GM03348 (cell line): ENCODE measurements at places on chromosomes 1 and 21.

DNA sequence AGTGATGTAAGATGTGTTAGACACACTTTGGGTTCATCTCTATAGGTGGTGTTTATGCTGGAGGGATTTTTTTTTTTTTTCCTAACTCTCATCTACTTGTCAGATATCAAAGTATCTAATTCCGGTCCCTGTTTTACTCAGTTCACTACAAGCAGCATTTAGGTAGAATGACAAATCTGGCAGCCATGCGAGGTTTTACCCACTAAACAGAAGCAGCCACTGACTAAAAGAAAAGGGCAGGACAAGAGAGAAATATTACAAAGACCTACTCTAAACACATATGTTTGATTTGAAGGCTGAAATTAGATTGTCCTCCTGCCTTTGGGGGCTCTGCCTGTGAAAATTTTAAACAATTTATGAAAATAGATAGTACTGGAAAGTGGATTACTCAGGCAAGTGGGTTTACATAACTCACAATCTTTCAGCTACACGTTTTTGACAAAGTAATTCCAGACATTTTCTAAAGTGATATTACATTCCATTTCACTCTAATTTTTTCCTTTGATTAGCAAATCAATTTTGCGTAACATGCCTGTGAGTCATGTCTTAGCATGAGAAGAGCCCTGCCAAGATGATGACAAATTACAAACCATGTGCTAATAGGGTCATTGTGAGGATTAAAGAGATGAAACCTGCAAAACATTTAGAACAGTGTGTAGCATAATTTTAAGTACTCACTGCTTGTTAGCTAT, 172.6 kb downstream of the PLA2G4A start:
- DNase-seq, result peak; percentile 67

GRCh38 chr1:200037904-200038303, 10.4 kb downstream of the NR5A2 start:
- no peak for DNase-seq

DNA sequence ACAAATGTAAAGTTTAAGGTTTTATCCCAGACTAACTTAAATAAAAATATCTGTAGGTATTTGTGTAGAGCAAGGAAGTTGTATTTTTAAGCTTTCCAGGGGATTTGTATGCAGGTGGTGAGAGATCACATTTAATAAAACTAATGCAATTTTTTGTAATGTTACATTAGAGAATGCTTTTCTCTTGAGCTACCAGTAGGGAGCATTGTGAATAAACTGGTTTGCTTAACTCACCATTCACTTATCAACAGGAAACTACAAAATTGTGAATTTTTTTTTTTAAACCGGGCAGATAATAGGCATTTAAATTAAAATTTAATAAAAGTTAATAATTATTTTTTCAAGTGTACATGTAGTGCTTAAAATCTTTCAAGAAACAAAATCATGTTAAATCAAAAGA, 78.6 kb downstream of the IVNS1ABP start:
- peak; percentile 45 for DNase-seq

- no peak for DNase-seq
Measured at GRCh38 chr1:53478502-53478818, 19.3 kb downstream of the DMRTB1 start.

- DNase-seq, result no peak
Measured at GRCh38 chr1:200081151-200081968, 53.9 kb downstream of the NR5A2 start.

DNA sequence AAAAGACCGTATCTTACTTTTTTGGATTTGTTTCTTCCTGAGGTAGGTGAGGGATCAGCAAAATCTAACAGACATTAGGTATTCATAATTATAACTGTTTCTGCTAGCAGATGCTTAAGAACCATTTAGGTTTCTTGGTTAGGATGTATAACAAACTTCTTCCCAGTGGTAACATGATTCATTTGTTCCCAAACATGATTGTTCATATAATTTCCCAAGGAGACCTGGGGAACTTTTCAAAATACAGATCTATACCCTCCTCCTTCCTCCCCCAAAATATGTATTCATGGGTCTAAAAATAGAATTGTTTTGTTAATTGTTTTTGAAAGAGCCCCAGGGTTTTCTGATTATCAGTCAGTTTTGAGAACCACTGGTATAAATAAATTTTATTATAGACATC, 228.2 kb downstream of the COP1 start:
- no peak for DNase-seq

DNA sequence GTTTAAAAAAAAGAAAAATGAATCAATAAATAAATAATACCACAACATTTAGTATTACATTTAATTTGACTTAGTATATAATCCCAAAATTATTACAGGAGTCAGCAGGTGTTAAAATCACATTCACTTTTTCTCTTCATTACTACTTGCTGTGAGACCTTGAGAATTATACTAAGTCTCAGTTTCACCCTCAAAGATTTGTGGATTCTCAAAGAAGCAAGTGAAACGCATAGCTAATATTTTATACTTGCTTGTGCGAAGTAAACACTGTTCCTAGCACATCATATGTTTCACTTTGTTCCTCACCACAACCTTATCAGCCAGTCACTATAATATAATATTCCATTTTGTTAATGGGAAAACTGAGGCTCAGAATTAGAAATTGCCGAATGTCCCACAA, 4.0 kb downstream of the CLCA1 start:
- no peak for DNase-seq

DNA sequence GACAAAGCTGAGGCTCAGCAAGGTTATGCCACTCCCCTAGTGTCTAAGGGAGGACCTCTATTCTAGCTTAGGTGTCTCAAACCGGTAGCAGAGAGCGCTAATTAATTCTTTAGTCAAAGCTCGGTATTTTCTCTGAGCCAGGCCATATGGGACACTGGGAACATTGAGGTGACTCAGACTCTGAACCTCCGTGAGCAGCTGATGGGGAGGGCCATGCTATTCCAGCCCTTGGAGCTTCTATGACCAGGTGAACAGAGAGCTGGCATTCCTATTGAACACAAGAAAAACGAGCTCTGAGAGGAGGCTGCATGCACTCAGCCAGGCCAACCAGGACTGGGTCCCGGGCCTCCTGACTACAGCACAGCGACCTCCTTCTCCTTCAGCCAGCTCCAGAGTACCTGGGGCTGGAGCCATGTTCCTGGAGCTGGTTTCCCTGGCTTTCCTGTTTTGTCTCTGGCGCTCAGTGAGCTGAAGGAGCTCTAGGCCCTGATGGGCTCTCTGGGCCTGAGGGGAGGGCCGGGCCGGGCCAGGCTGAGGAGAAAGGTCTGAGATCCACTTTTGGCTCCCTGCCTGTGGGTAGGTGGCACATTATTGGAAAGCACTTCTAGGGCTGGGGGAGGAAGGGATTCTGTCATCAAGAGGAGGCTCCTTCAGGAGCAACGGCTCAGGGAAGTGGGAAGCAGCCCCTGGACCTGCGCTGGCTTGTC, 37.0 kb downstream of the SLC9A1 start:
- no peak for DNase-seq

- no peak for DNase-seq
Measured at GRCh38 chr1:201004154-201004553, 19.4 kb downstream of the KIF21B start.

DNA sequence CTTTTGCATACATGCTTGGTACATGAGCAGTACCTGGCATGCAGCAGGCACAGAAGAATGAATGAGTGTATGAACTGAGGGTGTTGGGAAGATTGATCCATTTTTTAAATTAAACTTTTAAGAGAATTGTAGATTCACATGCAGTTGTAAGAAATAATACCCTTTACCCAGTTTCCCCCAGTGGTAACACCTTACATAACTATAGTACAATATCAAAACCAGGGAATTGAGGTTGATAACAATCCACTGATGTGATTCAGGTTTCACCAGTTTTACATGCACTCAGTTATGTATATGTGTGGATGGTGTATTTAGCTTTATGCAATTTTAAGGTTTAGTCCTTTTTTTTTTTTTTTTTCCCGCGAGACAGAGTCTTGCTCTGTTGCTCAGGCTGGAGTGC, 20.5 kb downstream of the TRABD2B start:
- no peak for DNase-seq

DNA sequence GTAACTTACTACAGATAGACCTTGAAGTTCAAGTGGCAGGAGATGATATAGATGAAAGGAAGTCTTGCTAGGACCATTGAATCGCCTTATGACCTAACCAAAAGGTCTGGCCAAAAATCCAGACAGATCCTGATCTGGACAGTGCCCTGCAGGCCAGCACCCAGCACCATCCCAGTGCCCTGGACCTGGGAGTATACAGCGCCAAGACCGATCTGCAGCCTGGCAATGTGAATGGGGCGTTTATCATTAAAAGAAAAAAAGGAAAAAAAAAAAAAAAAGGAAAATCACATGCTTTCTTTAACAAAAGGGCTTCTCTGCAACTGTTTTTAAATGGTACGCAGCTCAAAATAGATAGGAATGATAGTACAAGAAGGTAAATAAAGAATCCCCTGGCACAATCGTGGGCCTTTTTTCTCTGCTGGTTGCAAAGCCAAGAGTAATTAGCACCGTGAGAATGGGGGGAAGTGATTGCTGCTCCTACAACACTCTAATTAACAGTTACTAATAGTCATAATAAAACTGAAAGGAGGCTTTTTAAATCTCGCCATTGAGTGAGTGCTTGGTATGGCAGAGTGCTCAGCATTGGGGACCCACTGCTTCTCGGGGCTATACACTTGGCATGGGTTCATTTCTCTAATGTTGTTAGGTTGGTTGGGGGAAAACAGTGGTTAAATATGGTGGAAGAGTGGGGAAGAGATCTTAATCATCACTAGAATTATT, 146.7 kb downstream of the KAZN start:
- DNase-seq, result no peak

GRCh38 chr1:197065559-197065958, 1.5 kb downstream of the F13B start:
- peak; percentile 47 for DNase-seq

GRCh38 chr1:75342786-75343185, 208.6 kb downstream of the LHX8 start:
- no peak for DNase-seq
